ENCODE measurements at places on chromosomes 2 and 18.

GRCh38 chr18:76461148-76461547 lies 33.9 kb downstream of the ZNF516 start:
- DNase-seq: no peak

DNA sequence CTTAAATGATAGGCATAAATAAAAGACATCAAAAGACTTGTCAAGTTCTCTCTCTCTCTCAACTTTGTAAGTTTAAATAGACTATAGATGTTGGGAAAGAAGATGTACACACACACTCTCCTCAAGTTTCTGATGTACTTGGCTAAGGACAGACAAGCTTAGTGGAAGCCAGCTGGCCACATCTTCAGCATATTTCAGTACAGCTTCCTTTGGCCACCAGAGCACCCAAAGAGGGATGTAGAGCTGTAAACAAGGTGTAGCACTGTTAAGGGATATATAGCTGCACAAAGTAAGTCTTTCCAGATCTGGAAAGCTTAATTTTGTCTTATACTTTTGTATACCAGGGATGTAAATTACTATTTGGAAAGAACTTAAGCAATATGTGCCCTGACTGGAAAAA lies 64.3 kb upstream of the MSTN start:
- no peak for DNase-seq

DNA sequence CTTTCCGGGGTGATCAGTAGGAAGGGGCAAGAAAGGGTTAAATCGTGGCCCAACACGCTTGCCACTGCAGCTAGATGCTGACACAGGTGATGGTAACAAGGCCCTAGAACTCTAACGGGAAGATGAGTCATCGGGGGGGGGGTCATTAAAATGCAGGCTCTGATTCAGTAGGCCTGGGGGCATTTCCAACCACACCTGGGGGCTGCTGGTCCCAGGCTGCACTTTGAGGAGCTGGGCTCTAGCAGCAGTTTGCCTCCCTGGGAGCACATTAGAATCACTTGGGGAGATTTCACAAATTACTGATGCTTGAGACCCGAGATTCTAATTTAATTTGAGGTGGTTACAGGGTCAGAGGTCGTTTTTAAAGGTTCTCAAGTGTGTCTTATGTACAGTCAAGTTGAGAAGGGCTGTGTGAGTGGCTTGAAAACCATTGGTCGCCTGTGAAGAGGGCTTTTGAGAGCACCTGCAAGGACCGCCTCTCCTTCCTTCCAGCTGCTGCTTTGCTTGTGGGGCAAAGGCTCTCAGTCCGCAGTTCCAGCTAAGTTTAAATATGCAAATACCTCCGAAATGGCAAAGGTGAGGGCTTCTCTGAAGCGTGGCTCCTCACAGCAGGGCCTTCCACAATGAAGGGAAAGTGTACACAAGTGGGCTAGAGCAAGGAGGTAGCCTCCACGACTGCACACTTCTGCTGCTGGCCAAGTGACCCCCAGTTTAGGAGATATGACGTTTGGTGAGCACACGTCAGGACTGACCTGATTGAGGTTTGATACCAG lies 128.0 kb upstream of the MSH6 start:
- DNase-seq: no peak

GRCh38 chr2:168137510-168138180 lies 109.8 kb downstream of the STK39 start:
- no peak for DNase-seq

DNA sequence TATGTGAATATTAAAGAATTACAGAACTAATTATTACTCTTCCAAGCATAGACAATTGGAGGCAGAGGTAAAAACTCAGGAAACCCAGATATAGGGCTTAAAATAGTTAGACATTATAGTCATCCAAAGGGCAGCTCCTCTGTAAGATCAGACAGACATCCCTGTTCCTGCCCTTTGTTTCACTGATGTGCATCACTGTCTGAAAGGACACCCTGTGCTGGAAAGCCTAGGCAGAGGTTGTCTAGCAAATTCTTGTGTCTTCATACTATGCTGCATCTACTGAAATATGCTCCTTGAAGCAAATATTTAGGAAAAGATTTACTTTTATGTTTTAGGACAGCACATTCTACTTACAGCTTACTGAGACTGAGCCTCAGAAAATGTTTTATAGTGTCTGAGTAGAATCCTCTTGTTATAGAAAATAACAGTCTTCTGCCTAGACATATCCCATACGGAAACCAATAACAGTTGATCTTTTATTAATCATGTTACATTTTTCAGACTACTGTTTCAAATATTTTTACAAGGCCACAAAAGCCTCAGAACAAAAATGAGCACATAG lies 977.3 kb upstream of the CDH2 start:
- no peak for DNase-seq

GRCh38 chr2:190090148-190090547 lies 27.6 kb upstream of the MSTN start:
- DNase-seq: no peak

GRCh38 chr2:24209389-24210105 lies 34.7 kb downstream of the FAM228A start:
- DNase-seq: no peak

- no peak for DNase-seq
These were observed 40.2 kb downstream of the MYOM1 start for GRCh38 chr18:3179430-3180089.

- no peak for DNase-seq
These were observed 517.0 kb downstream of the NRXN1 start for GRCh38 chr2:50514901-50515300.

- no peak for DNase-seq
These were observed 57.1 kb downstream of the ZFP36L2 start for GRCh38 chr2:43169099-43169945.

DNA sequence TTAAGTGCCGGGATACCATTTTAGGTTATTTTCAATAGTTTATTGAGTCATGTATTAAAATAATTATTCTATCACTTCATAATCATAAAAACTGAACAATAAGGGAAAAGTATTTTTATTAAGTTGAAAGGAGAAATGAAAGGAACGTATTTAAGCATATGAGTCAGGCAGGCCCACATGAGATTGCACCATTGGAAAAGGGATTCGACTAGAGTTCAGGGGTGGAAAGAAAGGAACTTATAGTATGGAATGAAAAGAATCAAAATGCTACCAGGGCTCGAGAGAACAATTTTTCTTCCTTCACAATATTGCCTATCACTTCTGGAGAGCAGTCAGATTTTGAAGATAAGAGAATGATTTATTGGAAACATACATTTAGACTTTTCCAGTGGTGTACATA lies 516.5 kb upstream of the NETO1 start:
- no peak for DNase-seq

- no peak for DNase-seq
These were observed 15.1 kb downstream of the SLC4A5 start for GRCh38 chr2:74328074-74328473.

- no peak for DNase-seq
These were observed 387.0 kb downstream of the MTX2 start for GRCh38 chr2:176656038-176656775.

GRCh38 chr2:157055660-157056199 lies 201.8 kb upstream of the GALNT5 start:
- DNase-seq: no peak

DNA sequence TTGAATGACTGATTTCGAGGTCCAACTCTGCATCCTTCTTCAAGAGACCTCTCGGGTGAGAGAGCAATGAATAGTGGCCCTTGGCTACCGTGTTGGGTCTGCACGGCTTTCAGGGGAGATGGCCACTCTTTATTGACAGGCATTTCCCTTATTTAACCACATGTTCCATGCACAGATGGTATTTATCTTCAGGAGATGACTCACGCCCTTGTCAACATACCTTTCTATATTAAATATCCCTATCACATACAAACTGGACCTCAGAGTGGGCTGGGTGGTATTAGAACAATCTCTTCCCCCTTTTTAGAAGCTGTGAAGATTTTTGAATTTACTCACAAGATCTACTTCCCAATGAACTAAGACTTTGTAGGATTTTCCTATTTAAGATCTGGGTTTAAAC lies 109.6 kb upstream of the CDC42EP3 start:
- DNase-seq: no peak

GRCh38 chr2:152037743-152038435 lies 61.0 kb downstream of the CACNB4 start:
- no peak for DNase-seq

DNA sequence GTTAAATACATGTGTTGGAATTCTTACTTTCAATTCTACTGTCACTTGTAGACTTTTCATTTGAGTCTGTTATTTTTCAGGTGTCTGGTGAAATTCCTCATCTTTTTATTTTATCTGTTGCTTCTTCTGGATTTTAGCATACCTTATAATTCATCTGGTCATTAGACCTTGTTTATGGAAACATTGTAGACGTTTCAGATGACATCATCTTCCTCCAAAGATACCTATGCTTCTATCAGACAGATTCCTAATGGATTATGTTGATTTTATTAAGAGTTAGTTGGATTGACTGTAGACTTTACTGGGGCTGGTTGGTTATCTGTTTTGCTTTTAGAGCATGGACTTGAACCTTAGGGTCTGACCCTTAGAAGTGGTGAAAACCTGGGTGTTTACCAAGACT lies 15.3 kb upstream of the MFSD2B start:
- no peak for DNase-seq

DNA sequence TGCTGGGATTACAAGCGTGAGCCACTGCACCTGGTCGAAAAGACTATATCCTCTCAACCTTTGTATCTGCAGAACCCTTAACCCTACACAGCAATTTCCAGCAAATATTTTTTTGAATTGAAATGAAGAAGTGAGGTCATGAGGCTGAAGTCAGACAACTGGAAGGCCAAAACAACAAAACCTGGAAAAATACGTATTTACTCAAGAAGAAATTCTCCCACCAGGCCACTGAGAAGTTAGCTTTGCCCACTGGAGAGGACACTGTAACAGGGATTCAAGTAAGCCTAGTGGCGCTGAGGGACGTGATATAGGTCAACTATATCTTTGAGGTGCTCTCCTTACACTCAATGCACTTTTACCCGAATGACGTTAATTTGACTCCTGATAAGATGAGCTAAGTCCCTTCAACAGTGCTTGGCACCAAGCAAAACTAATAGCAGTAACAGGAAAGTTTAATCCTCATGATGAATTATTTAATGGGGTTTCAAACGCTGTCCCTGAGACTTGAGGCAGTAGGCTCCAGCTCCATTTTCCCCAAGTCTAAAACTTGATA lies 1.9 kb downstream of the HDLBP start:
- no peak for DNase-seq

GRCh38 chr2:74515981-74516633 lies 1.9 kb downstream of the TLX2 start:
- DNase-seq: peak; percentile 78

GRCh38 chr18:61535401-61535800 lies 202.2 kb downstream of the CDH20 start:
- DNase-seq: no peak

Data from stimulated activated CD4-positive, alpha-beta T cell treated with anti-CD3 and anti-CD28 coated beads, TNF-alpha, amount 100 ng/mL, for 24 hours (primary cell).